ENCODE measurements at places on chromosomes 4 and X.

DNA sequence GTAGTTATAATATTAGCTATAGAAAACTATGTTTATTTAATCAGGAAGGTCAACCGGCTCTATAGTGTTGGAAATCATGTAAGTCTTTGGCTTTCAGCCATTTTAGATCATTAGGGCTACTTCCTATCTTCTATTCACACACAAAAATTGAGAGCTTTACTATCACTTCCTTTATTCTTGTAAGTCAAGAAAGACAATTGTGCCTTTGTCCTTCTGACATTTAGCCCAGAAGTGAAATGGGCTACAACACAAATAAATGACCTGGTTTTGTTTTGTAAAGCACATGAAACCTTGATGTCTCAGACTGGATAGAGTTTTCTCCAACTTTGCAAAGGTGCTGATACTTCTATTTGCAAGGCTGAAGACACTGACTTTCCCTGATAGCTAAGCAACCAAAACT lies 122.4 kb upstream of the ACSL4 start:
- DNase-seq: no peak

- DNase-seq: no peak
Measured at GRCh38 chr4:7902101-7902553, 37.5 kb downstream of the AFAP1 start.

GRCh38 chr4:5188130-5188529 lies 136.8 kb downstream of the STK32B start:
- no peak for DNase-seq

DNA sequence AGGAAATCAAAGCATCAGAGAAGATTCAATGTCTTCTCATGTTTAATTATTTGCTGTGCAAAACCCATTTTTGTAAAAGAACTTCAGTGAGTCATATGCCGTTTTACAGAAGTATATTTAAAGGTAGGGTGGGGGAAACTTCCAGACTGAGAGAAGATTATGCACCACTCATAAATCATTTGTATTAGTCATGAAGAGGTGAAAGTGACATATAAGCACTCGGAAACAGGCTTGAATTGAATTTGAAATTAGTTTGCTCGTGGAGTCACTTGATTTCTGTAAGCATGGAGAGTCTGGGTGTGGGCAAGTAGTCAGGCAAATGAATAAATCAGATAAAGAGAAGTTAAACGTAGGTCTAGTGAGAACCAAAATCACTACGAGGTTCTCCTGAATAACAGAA lies 335.1 kb downstream of the ANK2 start:
- DNase-seq: no peak

DNA sequence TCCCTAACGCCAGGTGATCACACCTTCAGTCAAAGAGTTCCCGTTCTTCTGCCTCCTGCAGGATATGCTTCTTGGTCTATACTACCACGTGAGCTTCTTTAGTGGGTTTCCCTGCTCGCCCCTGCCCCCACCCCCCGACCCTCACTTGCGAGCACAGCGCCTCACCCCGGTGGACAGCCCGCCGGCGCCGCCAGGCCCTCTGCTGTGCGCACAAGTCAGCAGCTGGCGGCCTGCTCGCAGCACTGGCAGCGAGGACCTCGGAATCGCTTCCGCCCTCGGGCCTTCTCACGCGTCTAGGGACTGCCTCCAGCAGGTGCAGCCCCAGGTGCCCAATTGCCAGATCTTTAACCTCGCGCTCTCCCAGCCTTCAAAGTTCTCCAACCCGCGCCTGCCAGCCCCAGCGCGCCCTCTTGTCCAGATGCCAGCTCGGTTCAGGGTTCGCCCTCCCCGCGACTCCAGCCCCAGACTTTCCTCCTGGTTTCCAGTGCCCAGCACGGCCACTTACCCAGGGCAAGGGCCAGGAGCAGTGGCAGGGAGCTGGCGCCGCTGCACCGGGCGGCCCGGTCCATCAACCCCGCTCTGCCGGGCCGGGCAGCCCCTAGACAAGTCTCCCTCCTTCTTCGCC lies 454 bp downstream of the BTC start:
- peak; percentile 62 for DNase-seq
